ENCODE measurements at places on chromosomes 4 and X. TPM values are rescaled to one million over a fixed set of nuclear protein-coding genes. Genes with fewer than 3 reads are reported as not detected.

KCTD8 gene
- total RNA-seq: not detected

- H3K27ac ChIP-seq: no peak overlapping the region
- no peaks in the 10 kb centered on the region for H3K27me3 ChIP-seq
- no peak for DNase-seq
- no peak overlapping the region for H3K4me3 ChIP-seq
- no peaks in the 10 kb centered on the region for H3K4me1 ChIP-seq
Measured at GRCh38 chr4:145843148-145843547, 95.5 kb downstream of the ZNF827 start.

DNA sequence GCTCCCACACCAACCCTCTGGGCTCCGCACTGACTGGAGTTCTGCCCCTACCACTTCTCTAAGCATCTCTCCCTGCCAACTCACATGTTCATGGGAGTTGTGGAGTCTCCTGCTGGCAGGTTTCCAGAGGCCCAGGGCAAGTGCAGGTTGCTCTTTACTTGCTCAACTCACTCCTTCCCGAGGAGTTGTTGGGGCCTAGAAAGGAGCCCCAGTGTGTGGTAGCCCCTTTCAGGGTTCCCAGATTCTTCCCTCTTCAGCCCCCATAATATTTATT is 52.5 kb downstream of the POF1B start:
- no peak overlapping the region for H3K4me3 ChIP-seq
- DNase-seq: no peak
- no peak overlapping the region for H3K27ac ChIP-seq
- H3K36me3 ChIP-seq: no peaks in the 10 kb centered on the region

DNA sequence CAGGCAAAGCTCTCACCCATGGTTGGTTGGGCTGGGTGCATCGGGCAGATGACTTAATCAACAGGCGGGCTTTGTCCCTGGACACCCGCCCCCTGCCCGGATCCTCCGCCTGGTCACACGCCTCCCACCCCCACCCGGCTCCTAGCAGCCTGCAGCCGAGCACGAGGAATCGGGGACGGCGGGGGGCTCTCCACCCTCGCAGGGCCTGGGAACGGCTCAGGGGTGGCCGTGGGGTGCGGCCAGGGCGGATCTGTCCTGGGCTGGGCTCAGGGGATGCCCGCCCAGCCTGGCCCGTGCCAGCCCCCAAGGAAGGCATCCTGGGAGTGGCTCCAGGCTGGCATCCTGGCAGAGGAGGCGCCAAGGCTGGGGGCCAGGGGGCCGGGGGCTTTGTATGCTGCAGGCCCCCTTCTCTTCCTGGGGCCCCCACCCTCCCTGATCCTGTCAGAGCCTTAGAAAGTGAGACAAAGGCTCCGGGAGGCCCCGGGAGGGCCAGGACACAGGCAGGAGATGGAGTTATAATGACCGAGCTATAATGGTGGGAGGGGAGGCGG is 32.5 kb upstream of the FGFR3 start:
- peaks cover 47% of the 10 kb centered on the region for H3K4me1 ChIP-seq
- H3K27me3 ChIP-seq: no peaks in the 10 kb centered on the region
- H3K4me3 ChIP-seq: no peak overlapping the region
- H3K36me3 ChIP-seq: no peaks in the 10 kb centered on the region

DNA sequence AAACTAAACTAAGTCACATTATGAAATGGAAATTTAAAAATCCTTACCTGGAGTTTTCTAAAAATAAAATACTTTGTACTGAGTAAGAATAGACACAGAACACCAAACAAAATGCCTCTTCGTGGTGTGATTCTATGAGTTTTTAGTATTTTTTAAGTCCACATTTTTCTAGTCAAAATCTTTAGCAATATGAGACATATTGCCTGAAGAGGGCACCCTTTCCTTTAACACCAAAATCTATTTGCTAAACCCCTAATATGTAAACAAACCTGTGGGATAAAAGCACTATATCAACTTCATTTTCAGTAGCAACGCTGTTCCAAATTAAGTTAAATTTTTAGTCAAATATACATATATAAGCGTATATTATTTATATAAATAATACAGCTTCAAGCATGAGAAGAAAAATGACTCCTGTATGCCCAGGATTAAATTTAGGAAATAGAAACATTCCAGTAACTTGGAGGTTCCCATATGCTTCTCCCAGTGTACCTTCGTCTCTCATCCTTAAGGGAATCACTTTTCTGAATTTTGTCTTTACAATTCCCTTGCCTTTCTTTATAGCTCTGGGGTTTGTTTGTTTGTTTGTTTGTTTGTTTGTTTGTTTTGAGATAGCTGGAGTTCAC is 23.0 kb upstream of the PGM2 start:
- no peaks in the 10 kb centered on the region for H3K27me3 ChIP-seq
- H3K4me3 ChIP-seq: no peak overlapping the region
- H3K4me1 ChIP-seq: no peaks in the 10 kb centered on the region

DNA sequence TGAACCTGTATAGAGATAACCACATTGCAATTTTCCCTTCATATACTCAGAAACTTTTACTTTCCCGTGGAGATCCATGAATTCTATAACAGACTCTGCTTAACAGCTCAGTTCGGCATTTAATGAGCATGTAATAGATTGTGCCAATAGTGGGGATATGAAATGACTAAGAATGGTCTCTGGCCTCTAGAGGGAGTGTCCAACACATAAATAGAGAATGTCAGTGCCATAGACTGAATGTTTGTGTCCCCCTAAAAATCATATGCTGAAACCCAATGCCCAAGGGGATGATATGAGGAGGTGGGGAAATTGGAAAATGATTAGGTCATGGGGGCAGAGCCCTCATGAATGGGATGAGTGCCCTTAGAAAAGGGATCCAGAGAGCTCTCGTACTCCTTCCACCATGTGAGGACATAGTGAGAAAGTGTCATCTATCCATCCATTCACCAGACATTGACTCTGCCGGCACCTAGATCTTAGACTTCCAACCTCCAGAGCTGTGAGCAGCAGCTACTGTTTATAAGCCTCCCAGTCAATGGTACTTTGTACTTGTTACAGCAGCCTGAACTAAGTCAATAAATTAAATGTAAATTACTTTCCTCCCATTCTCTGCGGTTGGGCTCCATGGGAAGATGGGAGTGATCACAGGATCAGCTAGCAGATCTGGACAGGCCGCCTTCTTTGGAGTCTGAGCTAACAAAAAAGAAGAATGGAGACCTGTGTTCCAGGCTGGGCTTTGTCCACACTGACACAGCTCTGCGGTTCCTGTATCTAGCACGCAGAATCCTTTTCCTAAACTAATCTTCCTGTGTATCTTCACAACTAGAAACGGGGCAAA is 28.1 kb upstream of the HPSE start:
- H3K4me1 ChIP-seq: no peaks in the 10 kb centered on the region
- H3K4me3 ChIP-seq: no peak overlapping the region
- no peaks in the 10 kb centered on the region for H3K27me3 ChIP-seq
- no peak overlapping the region for H3K27ac ChIP-seq
- no peaks in the 10 kb centered on the region for H3K36me3 ChIP-seq
- no peak for DNase-seq

TMPRSS11F gene
- total RNA-seq: 13.8 TPM

DNA sequence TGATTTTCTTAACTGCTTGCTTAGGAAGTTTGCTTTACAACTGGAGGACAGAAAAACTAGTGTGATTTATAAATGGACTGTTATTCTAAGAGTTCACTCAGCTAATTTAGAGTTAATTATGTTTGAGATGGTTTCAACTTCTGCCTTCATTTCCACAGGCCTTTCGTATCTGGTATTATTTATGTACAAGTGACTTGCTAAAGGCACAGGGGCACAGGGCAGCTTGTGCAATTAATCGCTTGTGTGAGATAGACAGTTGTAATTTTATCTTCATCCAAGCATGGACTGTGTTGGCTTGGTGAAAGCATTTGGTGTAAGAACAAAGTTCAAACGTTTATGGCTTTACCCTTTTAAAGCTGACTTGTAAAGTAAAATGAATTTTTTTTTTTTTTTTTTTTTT is 38.3 kb downstream of the GPAT3 start:
- no peaks in the 10 kb centered on the region for H3K36me3 ChIP-seq
- H3K4me1 ChIP-seq: no peaks in the 10 kb centered on the region
- no peak for DNase-seq
- no peaks in the 10 kb centered on the region for H3K27me3 ChIP-seq
- H3K27ac ChIP-seq: no peak overlapping the region

GRCh38 chrX:26606971-26607370 is 391.0 kb downstream of the MAGEB5 start:
- no peaks in the 10 kb centered on the region for H3K36me3 ChIP-seq
- no peak for DNase-seq
- H3K27me3 ChIP-seq: no peaks in the 10 kb centered on the region
- H3K4me1 ChIP-seq: no peaks in the 10 kb centered on the region
- no peak overlapping the region for H3K4me3 ChIP-seq

DNA sequence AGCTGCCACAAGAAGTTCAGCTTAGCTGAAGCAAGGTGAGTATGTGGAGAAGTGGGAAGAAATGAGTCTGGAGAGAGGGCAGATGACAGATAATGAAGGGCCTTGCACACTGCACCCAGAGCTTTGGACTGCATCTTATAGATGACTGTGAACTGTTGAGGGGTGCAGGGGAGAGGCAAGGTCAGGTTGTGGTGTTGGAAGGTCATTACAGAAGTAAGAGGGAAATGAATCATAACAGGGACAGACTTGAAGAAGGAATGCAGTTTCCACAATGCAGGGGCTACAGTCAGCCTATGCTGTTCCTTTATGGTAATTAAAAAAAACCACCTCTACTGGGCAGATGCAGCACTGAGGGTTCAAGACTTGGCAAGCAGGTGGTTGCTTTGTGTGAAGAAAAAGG is 4.8 kb upstream of the IGFBP7 start:
- H3K27ac ChIP-seq: no peak overlapping the region
- no peak overlapping the region for H3K4me3 ChIP-seq
- H3K36me3 ChIP-seq: no peaks in the 10 kb centered on the region
- H3K4me1 ChIP-seq: peaks cover 17% of the 10 kb centered on the region
- no peaks in the 10 kb centered on the region for H3K27me3 ChIP-seq
- no peak for DNase-seq

- H3K4me3 ChIP-seq: no peak overlapping the region
- DNase-seq: no peak
- H3K27ac ChIP-seq: no peak overlapping the region
- H3K27me3 ChIP-seq: no peaks in the 10 kb centered on the region
- no peaks in the 10 kb centered on the region for H3K4me1 ChIP-seq
Measured at GRCh38 chrX:40484408-40485091, 96.2 kb upstream of the ATP6AP2 start.

DNA sequence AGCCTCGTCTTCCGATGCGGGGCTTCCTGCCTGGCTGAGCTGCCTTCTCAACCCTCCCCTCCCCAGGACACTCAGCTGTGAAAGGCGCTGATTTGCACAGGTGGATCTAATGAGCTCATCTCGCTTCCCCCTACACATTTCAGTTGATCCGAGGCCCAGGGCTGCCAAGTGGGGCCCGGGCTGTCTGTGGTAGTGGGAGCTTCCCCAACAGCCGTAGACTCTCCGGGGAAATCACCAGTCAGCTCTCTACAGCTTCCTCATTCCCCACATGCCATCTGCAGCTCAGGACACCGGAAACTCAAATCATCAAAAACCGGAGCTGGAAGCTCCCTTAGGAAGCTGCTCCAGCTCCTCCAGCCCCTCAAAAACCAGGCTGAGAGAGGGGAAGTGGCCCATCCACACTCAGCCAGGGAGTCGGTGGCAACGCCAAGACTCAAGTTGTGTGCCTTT is 56.2 kb downstream of the SMIM20 start:
- no peaks in the 10 kb centered on the region for H3K36me3 ChIP-seq
- H3K4me3 ChIP-seq: no peak overlapping the region
- no peak overlapping the region for H3K27ac ChIP-seq
- no peaks in the 10 kb centered on the region for H3K4me1 ChIP-seq
- no peaks in the 10 kb centered on the region for H3K27me3 ChIP-seq

PDE6B gene
- total RNA-seq: 4.2 TPM

- H3K4me1 ChIP-seq: no peaks in the 10 kb centered on the region
- H3K36me3 ChIP-seq: no peaks in the 10 kb centered on the region
- no peaks in the 10 kb centered on the region for H3K27me3 ChIP-seq
- peak overlapping the region; percentile 51 for H3K4me3 ChIP-seq
Measured at GRCh38 chrX:23784470-23785331, 1.7 kb downstream of the SAT1 start.

GRCh38 chr4:123390846-123391456 is 5.6 kb upstream of the SPRY1 start:
- H3K27ac ChIP-seq: no peak overlapping the region
- peaks cover 4% of the 10 kb centered on the region for H3K4me1 ChIP-seq
- H3K4me3 ChIP-seq: no peak overlapping the region

UVSSA gene
- 25.5 TPM for total RNA-seq

DNA sequence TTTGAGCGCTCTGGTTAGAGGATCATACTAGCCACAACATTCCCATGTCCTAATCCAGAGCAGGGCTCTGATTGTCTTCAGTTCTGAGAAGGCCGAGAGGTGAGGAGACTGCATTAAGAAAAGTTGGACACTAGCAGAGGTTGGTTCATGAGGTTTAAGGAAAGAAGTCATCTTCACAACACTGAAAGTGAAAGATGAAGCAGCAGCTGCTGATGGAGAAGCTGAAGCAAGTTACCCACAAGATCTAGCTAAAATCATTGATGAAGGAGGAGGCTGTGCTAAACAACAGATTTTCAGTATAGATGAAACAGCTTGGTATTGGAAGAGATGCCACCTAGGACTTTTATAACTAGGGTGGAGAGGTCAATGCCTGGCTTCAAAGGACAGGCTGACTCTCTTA is 36.8 kb downstream of the RAP1GDS1 start:
- DNase-seq: no peak
- no peak overlapping the region for H3K27ac ChIP-seq
- no peaks in the 10 kb centered on the region for H3K27me3 ChIP-seq

DNA sequence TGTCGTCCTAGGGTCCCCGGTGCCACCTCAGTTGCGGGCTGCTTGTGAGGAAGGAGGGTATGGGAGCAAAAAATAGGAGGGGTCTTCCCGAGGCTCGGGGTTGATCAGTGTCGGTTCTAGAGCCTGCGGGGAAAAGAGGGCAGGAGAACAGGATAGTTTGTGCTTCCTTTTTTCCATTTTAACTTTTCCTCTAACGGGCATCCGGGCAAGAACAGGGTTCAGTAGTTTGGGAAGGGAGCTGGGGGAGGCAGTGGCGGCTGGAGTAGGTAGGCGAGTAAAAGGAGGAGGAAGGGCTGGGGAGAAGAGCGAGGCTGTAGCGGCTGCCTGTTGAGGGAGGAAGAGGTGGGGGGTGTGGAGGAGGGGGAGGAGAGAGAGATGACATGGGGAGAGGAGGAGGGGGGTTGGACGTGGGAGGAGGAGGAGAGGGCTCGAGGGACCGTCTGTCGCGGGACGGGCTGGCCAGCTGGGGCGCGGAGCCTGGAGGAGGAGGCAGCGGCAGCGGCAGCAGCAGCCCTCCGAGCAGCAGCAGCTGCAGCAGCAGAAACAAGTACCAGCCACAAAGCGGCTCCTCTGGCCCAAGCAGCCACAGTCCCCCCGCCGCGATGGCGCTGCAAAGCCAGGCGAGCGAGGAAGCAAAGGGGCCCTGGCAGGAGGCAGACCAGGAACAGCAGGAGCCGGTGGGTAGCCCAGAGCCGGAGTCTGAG is at the start of gene SLC16A2:
Gene SLC16A2, plus strand, starts transcription at position 458 of the 704 bp plus-strand sequence. Its CDS starts 145 bp downstream, at position 603.
- DNase-seq: no peak
- H3K27ac ChIP-seq: peak within 1 kb of the TSS; percentile 92
- peak within 1 kb of the TSS; percentile 44 for H3K4me3 ChIP-seq
- H3K4me1 ChIP-seq: peaks cover 10% of the 10 kb centered on the region

All from vagina (tissue), 2 donors.